ENCODE measurements at places on chromosomes 1 and 21.

DNA sequence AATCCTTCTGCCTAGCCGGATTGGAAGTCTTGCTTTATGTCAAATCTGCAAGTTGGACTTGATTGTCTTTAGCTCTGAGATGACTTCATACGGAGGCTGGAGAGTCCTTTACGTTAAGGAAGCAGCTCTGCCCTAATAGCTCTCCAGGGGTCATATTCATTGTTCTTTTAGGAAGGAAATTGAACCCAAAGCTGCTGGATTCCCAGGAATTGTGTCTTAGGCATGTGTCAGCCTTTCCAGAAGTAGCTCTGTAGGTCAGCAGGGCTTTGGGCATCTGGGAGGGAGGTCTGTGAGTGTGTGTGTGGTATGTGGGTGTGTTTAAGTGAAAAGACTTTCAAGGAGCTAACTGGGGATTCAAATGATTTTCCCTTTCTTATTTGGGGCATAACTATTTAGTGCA is 82.4 kb downstream of the ABCA4 start:
- peak; percentile 56 for DNase-seq

- no peak for DNase-seq
These were observed 56.2 kb upstream of the COL18A1 start for GRCh38 chr21:45348591-45349327.

DNA sequence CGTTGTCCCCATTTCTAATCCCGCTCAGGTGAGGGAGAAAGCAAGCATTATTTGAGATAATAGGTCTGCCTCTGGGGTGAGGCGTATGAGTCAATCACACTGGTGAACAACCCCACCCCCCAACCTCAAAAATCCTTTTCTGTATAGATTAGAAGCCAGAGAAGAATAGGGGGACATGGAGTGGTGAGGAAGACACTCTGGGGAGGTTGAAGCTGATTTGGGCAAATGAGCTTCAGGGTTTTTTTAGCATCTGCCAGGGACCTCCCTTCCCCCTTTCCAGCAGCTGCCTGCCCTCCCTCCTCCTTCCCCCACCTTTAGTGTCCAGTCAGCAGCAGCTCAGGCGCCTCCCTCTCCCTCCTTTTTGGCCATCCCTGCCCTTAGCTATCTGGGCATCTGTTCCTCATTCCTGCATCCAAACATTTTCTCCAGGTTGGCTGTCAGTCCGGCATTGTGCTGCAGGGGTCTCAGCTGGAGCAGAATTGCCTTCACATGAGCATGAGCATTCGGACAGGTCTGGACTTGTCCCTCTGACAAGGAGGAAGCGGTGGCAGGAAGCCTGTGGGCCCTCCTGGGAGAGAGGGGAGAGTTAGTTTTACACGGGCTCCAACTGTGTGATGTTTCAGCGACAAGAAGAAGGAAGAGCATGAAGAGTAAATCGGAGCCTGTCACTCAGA is 30.8 kb upstream of the PTGFRN start:
- peak; percentile 49 for DNase-seq

DNA sequence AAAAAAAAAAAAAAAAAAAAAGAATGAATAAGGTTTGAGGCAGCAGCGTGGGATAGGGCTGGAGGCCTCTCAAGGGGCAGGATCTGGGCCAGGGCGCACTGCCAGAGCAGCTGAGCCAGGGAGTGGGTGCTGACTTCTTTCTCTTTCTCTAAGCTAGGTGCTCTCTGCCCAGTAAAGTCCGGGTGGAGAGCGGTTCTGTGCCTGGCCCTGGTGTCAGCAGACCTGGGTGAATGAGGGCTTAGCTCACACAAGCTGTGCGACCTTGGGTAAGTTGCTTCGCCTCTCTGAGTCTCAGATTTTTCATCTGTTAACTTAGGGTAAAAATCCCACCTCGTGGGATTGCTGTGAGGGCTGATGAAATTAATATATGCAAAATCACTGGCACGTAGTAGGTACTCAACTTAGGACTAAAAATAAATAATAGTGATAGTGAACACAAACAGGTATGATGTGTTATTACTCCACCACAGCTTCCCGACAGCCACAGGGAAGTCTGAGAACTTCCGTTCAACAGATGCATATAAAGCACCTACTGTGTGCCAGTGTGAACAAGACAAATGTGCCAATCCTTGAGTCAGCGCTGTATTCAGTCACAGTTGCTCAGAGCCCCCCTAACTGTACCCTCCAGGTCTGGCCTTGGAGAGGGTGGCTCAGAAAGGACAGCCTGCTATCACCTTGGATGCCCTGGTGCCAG is 2.0 kb upstream of the FAM131C start:
- peak; percentile 58 for DNase-seq

- DNase-seq: no peak
These were observed 357.5 kb upstream of the RUNX1 start for GRCh38 chr21:35406635-35407034.

DNA sequence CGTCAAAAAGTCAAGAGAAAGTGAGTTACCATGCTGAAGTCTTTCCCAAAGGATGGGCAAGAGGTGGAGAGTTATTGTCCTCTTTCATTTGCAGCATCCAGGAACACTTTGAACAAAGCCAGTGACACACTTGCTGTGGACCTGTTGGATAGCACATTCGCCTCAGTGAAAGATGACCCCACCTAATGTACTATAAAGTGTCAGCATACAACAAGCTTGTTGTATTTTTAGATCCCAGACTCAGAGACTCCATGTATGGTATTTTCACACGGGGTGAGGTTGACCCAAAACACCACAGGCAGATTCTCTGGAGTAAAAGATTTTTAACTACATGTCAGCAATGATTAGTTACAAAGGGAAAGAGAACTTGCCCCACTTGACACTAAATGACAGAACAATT is 273.8 kb downstream of the PTBP2 start:
- peak; percentile 31 for DNase-seq

DNA sequence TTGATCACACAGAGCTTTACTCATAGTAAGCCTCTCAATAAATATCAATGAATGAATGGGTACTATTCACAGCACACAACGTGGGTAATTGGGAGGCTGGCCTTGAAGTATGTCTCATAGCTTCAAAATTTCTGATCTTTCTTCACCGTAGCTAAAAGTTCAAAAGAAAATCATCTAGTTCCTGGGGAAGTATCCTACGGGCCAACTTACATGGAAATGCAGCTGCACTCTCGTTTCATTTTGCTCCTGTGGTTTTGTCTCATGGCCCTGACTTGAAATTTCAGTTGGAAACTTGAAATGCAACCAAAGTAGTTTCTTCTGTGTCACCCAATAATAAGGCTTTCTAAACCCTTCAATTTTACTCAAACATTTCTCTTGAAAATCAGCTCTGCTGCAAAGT is 76.1 kb upstream of the CNIH3 start:
- DNase-seq: no peak

GRCh38 chr1:167916766-167917511 is 3.0 kb upstream of the ADCY10 start:
- no peak for DNase-seq

- DNase-seq: no peak
These were observed 4.6 kb upstream of the FOXD3 start for GRCh38 chr1:63317817-63318152.

DNA sequence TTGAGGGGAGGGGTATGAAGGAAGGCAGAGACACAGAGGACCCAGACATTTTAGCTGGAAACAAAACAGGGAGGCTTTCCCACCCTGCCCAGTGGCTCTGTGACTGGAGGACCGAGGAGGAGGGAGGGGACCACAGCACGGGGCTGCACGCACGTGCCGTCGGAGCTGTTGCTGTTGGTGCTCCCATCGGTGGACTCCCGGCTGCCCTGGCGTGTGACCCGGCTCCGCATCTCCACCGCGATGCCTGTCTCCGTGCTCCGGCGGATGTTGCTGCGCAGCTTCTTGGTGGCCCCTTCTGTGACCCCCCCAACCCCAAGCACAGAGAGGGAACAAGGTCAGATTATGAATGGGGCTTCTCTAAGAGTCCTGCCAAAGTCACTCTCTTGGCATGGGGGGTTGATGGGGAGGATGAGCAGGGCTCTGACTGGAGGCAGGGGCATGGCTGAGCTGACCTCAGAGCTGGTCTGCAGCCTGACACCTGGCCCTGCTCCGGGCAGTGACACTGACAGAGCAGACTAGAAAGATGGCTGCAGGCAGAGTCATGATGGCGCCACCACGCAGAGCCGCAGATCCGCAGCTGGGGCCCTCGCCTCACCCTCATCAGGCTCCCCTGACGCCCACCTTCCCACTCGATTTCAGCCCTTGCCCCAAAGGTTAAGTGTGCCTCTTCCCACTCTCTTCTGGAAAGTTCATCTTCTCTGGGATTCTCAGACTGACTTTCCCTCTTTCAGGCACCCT is 29.6 kb downstream of the RIMS3 start:
- DNase-seq: no peak

DNA sequence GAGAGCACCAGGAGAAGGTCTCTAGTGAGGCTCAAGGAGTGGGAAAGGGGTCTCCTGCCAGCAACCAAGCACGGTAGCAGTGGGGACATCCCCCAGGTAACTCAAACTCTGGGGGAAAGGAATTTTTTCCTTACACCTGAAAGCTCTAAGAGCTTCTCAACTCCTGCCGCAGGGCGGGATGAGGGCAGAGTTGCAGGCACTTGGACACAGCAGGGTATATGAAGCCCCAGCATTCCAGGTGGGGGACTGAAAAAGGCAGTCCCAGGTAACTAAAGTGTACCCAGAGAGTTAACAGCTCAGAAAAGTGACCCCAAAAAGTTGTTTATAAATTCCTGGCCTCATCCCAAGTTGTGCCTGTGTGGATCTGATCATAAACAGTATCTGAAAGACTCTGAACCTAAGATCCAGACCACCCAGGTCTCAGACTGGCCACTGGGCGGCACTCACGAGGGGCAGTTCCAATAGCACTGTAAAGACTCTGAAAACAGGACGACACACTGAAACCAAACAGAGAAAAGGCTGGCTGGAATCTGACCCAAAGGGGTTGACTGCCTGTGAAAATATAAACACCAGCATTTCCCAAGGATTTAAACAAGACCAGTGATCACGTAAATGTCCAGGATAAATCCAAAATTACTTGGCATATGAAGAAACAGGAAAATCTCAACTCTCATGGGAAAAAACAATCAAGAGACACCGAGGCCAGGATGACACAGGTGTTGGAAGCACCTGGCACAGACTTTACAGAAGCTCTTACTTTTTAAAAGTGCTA is 47.5 kb downstream of the HSF2BP start:
- DNase-seq: peak; percentile 55

- DNase-seq: no peak
These were observed 1.3 kb upstream of the SLC30A1 start for GRCh38 chr1:211580303-211580687.

- no peak for DNase-seq
These were observed 889 bp upstream of the CCNL2 start for GRCh38 chr1:1399872-1400575.

GRCh38 chr1:193494368-193494767 is 308.0 kb upstream of the B3GALT2 start:
- no peak for DNase-seq

GRCh38 chr21:16976193-16976592 is 536.6 kb upstream of the CXADR start:
- DNase-seq: no peak

DNA sequence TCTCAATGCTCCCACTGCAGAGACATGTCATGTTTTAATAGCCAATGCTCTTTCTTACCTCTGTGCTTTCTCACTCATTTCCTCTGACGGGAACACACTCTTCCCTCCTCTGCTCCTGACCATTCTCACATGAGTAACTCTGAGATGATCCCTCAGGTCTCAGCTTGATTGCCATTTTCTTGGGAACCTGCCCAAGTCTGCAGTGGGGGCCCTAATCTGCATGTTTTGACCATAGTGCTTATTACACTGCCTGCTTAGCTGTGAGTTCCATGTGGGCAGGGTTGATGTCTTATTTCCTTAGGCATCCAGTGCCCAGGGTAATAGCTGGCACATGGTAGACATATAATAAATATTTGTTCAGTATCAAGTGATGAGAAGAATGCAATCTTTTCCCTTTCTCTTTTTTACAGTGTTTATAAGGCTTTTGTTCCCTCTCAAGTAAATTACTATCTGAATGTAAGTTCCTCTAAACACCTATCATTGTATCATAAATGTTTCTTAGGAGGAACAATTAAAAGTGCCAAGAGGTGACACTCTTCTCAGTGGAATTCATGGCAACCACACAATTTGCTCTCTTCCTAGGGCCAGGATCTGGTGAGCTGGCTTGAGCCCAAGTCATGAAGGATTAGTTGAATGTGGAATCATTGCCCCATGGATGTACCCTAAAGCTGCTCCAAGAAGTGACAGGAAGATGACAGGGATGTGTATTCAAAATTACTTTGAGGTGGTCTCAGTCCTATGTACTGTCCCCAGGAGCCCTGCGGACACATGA is 485.4 kb upstream of the USP24 start:
- peak; percentile 68 for DNase-seq

DNA sequence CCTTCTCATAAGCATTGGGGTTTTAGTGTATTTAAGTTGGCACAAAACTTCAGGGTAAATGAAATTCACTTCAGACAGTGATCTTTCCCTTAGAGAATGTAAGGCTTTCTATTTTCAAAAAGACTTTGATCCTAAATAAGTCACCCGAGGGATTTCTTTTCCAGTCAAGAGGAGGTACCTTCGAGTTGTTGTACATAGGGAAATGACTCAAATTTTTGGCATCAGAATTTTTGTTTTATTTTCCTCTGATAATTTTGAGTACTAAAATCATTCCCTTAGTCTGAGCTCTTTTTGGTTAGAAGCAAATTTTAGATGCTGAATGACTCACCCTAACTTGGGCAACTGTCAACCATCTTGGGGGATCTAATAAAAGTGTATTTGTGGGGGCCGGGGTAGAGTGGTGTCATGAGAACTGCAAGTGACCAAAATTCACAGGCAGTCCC is 193.9 kb downstream of the DHRS3 start:
- DNase-seq: peak; percentile 88

DNA sequence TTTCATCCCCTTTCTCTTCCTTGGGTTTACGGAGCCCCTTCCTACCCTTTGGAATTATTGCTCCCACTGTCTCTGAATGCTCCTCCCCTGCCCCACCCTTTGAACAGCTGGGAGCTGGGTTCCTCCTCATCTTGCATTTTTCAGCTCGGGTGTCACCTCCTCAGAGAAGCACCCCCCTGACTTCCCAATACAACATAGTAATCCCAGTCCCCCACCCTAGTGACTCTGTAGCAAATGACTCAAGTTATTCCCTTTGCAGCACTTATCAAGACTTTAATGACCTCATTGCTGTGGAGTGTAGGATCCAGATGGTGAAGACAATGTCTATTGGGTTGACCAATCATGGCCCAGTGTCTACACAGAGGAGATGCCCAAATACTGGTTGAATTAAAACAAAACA is 8.9 kb upstream of the VWA5B1 start:
- DNase-seq: peak; percentile 87

DNA sequence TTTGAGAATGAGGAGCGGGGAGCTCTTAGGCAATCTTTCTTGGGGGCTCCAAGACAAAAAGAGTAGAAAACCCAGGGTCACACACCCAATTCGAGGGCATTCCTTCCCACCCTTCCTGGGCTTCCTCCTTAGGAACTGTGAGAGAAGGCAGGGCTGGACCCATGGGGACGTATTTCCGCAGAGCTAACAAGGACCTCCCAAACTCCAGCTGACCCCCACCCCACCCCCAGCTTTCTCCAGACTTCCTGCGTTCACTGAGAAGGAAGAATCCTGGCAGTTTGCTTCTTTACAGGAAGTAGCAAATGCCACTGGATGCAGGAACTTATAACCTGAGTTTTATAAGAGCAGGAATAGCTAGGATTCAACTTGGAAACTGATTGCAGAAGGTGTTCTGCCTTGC is 2.7 kb upstream of the LHX9 start:
- DNase-seq: no peak
